ENCODE measurements at places on chromosomes 4 and X. TPM values are rescaled to one million over a fixed set of nuclear protein-coding genes. Genes with fewer than 3 reads are reported as not detected.

DNA sequence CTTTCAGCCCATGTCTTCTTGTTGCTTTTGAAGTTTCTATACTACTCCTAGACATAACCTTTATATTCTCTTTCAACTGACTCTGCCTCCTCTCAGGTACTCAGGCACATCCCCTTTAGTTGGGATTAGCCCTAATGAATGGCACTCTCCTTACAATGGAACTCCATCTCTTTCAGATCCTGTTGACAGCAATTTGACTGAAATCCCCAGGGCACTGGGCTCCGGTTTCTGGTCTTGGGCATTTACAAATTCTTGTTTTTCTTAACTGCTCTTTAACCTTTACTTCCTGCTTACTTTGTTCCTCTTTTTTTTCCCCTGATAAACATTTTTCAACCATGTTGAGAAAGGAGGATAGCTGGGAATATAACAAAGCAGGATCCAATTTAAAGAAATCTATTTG is 68.9 kb downstream of the ENOX2 start:
- DNase-seq: no peak

DNA sequence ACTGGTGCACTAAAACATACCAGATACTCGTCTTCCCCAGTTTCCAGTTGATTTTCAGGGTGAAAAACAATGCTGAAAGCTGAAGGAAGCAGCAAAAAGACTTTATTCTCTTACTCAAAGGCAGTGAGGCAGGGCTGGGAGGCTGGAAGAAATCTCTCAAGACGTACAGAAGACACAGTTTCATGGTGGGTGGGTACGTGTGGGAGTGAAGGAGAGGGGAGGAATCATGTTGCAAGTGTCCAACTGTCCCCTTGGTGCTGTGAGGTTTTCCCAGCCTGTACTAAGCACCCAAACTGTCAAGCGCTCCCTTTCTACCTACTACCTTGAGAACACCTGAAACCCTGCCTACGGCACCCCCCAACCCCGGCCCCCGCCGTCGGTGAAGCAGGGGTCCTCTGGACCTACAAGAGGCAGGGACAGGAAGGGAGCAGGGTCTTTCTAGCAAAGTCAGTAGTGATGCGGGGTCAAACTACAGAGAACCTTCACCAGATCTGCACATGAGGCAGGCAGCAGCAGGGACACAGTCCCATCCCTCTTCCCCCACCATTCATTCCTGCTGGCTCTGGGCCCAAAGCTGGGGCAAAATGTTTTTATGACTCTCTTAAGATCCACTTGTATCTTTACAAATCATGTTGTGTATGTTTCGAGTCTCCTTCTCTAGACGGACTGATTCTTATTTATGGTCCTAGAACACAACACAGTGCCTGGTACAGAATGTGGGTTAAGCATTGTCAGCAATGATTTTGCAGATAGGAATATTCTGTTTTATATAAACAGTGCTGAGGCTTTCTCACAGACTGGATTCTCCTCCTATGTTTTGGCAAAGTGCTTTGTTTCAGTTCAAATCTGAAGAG is 2.4 kb upstream of the SETD7 start:
- no peak for DNase-seq

- DNase-seq: no peak
Measured at GRCh38 chr4:8391972-8392371, 48.6 kb downstream of the ACOX3 start.

- no peak for DNase-seq
Measured at GRCh38 chrX:154403192-154403591, 5.0 kb downstream of the RPL10 start.

DNA sequence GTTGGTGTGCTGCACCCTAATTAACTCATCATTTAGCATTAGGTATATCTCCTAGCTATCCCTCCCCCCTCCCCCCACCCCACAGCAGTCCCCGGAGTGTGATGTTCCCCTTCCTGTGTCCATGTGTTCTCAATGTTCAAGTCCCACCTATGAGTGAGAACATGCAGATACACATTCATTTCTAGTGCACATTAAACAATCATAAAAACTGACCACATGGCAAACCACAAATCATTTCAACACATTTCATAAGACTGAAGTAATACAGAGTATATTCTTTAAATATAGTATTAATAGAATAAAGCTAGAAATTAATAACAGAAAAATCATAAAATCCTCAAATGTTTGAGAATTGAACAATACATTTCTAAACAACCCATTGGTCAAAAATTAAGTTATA is 34.1 kb downstream of the PRKG2 start:
- no peak for DNase-seq

DNA sequence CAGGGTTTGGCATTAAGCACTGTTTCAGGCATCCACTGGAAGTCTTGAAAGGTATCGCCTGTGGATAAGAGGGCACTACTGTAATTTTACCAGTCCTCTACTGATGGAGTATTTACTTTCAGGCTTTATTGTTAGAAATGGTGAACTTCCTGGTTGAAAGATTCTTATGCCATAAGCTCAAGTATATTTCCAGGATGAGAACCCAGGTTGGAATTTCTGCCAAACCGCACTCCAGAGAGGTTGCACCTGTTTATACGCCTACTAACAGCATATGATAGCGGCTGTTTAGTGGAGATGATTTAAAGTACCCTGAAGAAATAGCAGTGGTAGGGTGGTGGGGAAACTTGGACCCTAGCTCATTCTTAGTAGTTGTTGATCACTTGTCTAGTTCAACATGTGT is 9.9 kb downstream of the FNIP2 start:
- no peak for DNase-seq

- no peak for DNase-seq
Measured at GRCh38 chrX:40091691-40092421, 5.9 kb downstream of the BCOR start.

GRCh38 chrX:71606536-71607216 is 11.6 kb downstream of the CXCR3 start:
- DNase-seq: peak; percentile 68

DNA sequence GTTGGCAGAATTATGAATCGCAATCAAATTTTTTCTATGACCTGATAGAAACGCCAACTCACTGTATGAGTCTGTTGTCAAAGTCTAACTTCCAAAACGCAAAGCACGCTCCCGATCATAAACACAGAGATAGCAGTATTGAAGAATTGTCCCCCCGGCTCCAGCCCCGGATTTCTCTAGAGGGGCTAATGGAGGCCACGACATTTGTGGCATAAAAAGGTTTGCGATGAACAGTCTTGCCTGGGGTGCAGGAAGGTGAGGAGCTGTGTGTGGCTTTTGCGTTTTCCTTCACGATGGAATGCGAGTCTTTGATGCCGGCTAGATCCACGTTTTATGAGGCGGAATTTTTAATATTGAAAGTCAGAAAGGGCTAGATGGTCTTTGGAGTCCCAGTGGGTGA is 183.0 kb downstream of the CRLF2 start:
- no peak for DNase-seq

DNA sequence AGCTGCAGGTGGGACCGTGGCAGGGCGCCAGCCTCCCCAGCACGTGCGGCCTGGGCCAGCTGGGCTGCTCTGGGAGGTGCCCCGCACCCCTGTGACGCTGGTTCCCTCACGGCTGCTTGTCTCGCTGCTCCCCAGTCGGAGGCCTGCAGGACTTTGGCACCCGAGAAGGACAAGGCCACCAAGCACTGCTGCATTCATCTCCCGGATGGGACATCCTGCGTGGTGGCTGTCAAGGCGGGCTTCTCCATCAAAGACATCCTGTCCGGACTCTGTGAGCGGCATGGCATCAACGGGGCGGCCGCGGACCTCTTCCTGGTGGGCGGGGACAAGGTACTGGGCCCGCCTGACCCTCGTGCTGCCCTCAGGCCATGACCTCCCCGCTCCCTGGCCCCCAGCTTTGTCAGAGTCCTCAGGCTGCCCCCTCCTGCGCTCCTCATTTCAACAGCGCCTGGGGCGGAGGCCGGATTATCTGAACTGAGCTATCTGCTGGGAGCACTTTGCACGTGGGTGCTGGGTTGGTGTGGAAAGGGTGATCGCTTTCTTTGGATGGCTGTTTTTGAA is 19.4 kb upstream of the HGFAC start:
- DNase-seq: no peak

- DNase-seq: no peak
Measured at GRCh38 chrX:32745323-32745722, 466.0 kb downstream of the DMD start.

GRCh38 chrX:153343674-153344073 is 9.7 kb downstream of the ZNF275 start:
- no peak for DNase-seq

LDB2 gene
- not detected for total RNA-seq

SPATA4 gene
- total RNA-seq: not detected

DDIT4L gene
- total RNA-seq: not detected

PDK3 gene
- 30.0 TPM for total RNA-seq
